Activated T-cell treated with anti-CD3 and anti-CD28 coated beads, Interleukin-2, amount 50 U/mL, for 4 hours (primary cell): ENCODE measurements at places on chromosomes 1 and 21.

GRCh38 chr1:221937155-221937953 is 195.5 kb upstream of the DUSP10 start:
- DNase-seq, result no peak

- no peak for DNase-seq
These were observed 170.3 kb upstream of the DUSP10 start for GRCh38 chr1:221912230-221912629.

DNA sequence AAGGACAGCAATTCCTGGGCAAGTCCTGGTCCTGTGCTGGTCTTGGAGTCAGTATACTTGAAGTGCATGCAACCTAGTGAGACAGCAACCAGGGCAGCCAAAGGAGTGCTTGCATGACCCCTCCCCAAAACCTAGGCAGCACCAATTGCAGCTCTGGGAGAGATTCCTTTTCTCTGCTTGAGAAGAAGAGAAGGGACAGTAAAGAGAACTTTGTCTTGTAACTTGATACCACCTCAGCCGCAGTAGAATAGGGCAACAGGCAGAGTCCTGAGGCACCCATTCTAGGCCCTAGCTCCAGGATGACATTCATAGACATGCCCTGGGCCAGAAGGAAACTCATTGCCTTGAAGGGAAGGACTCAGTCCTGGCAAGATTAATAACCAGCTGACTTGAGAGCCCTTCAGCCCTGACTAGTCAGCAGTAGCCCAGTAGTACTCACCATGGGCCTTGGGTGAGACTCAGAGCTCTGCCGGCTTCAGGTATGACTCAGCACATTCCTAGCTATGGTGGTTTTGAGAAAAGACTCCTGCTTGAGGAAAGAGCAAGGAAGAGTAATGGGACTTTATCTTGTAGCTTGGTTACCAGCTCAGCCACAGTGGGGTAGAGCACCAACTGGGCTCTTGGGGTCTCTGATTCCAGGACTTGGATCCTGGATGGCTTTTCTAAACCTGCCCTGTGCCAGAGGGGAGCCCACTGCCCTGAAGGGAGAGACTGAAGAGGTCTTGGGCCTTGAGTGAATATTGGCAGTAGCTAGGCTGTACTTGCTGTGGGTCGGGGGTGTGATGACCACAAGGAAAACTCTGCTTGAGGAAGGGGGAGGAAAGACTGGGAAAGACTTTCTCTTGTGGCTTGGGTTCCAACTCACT is 51.7 kb upstream of the ACADM start:
- DNase-seq, result no peak

- no peak for DNase-seq
These were observed 385.1 kb downstream of the NTNG1 start for GRCh38 chr1:107525961-107526360.

DNA sequence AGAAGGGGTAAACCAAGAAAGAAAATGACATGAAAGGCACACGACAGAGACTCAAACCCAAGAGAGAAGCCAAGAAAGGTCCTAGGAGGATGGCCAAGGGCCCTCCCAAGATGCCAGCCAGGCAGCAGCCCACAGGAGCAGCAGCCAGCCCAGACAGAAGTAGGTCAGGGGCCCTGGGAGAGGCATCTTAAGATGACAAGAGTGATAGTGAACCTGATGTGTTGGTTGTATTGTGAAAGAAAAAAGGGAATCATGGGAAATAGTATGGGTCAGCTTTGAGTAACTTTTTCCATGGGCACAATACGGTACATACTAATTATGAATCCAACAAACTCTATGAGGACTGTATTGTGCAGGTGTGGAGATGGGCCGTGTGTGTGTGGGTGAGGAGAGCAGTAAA is 3.3 kb downstream of the CCSAP start:
- DNase-seq, result no peak
